ENCODE measurements at places on chromosomes 5 and 9.

- DNase-seq, result no peak
Observed at GRCh38 chr5:94702729-94703128, 84.3 kb downstream of the SLF1 start.

- no peak for DNase-seq
Observed at GRCh38 chr9:126225611-126226609, 100.7 kb upstream of the MVB12B start.

DNA sequence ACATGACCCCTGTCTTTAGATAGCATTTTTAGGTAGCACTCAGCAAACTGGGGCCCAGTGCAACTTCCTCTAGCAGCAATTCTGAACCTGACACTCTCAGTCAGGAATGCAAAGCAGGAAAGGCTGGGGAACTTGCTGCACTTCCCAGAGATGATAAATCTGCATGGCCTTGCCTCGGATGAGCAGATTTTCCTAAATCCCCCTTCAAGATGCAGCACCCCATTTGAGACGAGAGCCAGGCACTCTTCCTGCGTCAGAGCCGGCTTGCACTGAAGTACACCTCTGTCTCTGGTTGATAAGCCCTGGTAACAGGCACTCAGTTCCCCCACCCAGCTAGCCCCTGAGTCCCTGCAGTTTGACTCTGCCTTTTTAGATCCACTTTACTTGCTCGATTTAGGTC is 296.7 kb upstream of the PANK3 start:
- DNase-seq, result peak; percentile 73

- DNase-seq, result no peak
Observed at GRCh38 chr9:29750062-29750461, 2176.8 kb upstream of the C9orf72 start.

DNA sequence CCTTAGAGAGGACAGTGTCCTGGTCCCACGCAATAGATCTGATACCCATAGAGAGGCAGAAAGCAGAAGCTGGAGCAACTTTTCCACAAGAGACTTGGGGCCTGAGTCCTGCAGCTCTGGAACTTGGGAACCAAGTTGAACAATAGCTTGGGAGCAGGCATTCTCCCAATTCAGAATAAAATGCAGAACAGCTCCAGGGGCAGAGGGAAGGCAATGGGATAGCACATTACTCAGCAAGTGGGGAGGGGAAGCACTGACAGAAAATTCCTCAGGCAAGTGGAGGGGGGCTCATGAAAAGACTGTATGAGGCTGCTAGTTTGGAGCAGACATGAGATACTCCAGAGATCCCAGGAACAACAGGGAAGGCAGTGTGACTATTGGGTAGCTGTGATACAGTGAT is 513.6 kb downstream of the HINT1 start:
- DNase-seq, result peak; percentile 70

DNA sequence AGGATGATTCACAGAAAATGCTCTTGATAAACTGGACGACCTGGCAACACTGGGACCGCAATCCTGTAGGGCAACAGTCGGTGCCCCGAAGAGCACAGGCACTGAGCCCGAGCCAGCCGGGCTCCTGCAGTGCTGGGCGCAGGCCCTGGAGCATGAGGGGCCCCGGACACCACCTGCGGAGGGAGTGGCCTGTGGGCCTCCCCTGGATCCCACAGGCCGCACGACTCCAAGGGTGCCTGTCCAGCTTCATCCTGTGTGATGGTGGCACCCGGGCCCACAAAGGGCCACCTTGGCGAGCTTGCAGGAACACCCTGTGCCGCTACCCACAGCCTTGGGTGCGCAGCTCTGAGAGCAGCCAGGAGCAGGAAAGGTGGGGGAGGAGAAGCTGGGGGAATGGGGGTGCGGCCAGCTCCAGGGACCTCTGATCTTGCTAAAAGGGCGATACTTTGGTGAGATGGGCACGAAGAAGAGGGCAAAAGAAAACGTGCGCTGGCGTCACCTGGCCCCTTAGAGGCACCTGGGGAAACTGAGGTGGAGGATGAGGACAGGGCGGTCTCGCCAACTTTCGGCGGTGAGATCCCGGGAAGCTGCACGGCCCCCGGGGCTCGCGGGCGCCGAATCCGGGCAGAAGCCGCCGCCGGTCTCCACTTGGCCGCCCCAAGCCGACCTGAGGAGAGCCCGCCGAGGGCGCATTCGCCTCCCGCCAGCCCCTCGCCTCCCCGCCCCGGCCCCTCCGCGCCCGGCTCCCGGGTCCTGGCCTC is 722 bp downstream of the TBC1D9B start:
- peak; percentile 25 for DNase-seq

- DNase-seq, result no peak
Observed at GRCh38 chr9:2337627-2338026, 284.0 kb upstream of the VLDLR start.

Measured in ELF-1 (cell line).